Right kidney (tissue), 9 donors: ENCODE measurements at places on chromosomes 5 and 9.

DNA sequence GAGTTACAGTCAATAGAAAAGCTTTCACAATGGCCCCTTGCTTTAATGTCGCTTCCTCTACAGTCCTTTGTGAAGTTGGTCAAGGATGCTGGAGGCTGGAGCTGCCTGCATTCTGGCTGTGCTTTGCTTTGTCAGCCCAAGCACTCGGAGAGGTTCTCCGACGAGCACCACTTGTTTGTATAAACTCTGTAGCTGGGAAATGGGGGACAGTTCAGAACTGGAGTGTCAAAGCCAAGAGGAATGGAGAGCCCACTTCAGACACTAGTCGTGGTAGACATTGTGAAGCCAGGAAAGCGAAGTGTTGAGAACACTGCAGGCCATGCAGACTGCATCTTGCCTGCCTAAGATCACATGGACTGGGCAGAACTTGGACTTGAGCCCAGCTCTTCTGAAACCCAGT, 330.3 kb downstream of the GADD45G start:
- DNase-seq, result no peak

GRCh38 chr9:105051897-105052296, 123.9 kb upstream of the ABCA1 start:
- no peak for DNase-seq

DNA sequence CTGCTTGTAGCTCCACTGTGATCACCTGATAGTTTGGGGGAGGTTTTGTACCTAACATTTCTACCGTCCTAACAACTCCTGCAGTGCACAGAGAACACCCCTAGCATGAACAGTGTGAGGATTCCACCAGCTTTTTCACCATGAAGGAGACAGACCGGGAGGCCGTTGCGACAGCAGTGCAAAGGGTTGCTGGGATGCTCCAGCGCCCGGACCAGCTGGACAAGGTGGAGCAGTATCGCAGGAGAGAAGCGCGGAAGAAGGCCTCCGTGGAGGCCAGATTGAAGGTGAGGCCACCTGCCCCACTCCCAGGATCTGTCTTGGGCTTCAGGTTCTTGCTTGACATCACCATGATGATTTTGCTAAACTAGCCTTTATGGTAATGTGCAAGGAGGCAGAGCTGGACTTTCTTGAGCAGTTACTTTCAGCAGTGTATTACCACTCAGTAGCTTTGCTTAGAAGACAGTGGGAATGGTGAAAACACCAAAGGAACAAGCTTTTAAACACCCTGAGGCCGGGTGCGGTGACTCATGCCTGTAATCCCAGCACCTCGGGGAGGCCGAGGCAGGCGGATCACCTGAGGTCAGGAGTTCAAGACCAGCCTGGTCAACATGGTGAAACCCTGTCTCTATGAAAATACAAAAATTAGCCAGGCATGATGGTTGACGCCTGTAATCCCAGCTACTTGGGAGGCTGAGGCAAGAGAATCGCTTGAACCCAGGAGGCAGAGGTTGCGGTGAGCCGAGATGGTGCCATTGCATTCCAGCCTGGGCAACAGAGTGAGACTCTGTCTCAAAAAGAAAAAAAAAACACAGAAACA, 3.3 kb downstream of the EXOC3 start:
- no peak for DNase-seq

DNA sequence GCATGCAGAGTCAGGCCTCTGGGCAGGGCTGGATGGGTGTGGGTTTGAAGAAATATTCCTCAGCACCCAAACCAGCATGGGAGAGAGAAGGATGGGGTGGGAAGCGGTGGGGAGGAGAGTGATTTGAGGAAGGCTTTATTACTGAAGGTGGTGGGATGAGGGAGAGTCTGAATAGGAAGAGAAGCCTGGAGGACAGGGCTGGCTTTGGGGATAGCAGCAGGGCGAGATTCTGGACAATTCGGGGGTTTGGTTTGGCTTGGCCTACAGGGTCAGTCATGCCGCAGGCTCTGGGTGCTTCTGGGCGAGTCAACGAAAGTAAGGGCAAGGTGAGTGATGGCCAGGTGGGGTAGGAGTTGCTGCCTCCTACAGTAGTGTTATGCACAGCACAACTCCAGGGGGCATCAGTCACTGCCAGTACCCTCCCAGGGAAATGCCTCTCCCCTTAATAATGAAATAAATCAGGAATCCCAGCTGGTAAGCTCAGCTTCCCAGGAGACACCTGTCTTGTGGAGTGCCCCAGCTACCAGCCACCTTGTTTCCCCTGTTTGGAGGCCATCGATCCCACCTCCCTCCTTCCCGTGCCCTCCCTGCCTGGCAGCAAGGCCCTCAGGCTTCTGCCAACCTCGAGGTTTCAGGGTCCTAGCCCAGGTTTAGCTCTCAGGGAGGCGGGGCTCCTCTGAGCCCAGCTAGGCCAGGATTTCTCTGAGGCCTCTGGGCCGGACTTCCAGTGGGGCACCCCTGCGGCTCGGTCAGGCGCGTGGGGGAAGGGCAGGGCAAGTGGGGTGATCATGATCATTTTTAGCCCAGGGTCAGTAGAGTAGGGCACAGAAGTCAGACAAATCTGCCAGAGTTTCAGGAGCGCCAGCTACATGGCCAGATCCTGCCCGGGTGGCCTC, 741 bp upstream of the NKX2-5 start:
- peak; percentile 13 for DNase-seq

DNA sequence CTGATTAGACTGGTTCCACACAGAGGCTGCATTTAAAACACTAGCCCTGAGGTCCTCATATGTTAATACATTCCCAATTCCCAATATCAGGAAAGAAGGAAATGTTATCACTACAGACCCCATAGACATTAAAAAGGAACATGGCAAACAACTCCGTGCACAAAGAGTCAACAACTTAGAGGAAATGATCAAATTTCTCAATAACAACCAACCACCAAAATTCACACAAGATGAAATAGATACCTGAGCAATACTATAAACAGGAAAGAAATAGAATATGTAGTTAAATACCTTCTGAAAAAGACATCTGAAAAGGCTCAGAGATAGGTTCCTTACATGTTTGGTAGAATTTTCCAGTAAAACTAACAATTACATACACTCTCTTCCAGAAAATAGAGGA, 28.9 kb downstream of the SEMA4D start:
- no peak for DNase-seq

- DNase-seq, result no peak
Observed at GRCh38 chr5:77909237-77909636, 133.1 kb upstream of the TBCA start.

DNA sequence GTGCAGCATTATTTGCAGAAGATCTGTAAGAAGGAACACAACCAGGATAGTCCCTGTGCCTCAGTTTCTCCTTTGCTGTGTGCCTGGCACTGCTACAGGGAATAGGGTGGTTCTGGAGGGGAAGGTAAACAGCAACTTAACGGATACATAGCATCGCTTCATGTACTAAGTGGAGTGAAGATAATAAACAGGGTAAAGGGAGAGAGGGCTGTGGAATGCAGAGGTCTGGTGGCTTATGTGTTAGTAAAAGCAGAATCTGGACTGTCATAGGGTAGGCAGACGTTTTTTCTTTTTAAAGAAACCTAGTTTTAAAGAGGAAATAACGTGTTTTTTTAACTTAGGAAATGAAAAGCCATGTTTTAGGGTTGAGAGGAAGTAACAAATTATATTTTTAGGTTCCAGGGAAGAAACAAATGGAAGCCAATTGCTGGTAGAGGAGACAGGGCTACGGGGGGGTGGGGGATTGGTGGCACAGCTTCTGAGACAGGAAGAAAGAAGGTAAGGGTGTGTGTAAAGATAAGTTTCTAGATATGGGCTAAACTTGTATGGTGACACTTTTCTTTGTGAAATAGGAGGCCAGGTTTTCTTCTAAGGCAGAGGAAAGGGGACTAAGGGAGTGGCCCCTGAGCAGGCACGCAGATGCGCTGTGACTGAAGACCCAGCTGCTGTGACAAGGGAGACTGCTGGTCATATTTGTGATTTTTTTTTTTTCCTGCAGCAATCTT, 1.3 kb downstream of the GNG10 start:
- no peak for DNase-seq

- no peak for DNase-seq
Observed at GRCh38 chr9:123331346-123332060, 24.5 kb upstream of the CRB2 start.

DNA sequence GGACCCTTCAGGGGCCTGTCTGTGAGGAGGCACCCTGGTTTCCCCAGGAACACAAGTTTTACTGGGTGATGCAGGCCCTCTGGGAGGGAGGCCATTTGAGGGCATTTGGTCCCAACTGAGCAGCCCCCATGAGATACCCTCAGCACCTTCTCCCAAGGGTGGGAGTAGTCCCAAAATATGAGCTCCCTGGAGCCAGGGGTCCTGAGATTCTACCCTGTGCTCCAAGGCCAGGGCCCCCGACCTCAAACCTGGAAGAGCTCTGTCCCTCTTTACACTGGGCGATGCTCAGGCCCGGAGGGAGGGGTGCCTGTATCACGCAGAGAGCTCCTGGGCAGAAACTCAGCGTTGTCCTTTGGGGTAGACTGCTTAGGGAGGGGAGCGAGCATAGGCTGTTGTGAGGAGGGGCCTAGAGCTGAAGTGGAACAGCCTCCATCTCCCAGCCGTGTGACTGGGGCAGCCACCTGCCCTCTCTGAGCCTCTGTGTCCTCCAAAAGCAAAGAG, 64.0 kb upstream of the SYNPO start:
- DNase-seq, result no peak
